IPS DF 6.9 (cell line): ENCODE measurements at places on chromosomes 2 and 18.

- no peak for DNase-seq
These were observed 18.4 kb upstream of the SPRED2 start for GRCh38 chr2:65450810-65451209.

GRCh38 chr2:158723181-158723838 lies 71.8 kb upstream of the DAPL1 start:
- DNase-seq, result no peak

GRCh38 chr18:73679941-73680712 lies 467.5 kb downstream of the FBXO15 start:
- DNase-seq, result no peak

DNA sequence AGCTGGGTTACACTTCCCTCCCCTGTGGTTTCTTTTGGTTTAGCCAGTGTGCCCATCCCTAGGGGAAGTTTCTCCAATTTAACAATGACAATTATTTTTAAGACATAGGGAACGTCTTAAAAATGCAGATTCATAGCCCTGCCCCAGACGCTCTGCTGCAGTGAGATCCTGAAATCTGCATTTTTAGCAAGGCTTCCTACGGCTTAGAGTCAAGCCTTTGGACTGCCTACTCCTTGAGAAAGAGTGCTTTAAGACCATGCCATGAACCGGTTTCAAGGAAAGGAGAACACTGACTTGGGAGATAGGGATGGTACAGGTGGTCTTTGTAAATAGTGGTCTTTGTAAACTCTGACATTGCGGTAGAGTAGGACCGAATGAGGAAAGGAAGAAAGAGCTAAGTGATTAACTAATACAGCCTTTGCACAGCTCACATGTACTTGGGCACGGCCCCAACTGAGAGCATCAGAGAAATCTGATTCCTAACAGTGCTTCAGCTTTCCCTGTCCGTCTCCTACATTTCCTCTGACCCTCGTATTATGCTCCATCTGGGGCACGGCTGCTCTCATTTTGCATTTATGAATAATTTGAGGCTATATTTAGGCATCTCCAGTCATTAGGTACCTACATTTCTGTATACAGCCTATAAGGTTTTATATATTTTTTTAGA lies 217.6 kb upstream of the TANK start:
- DNase-seq, result no peak

GRCh38 chr2:140565756-140566155 lies 1565.1 kb downstream of the LRP1B start:
- DNase-seq, result no peak

DNA sequence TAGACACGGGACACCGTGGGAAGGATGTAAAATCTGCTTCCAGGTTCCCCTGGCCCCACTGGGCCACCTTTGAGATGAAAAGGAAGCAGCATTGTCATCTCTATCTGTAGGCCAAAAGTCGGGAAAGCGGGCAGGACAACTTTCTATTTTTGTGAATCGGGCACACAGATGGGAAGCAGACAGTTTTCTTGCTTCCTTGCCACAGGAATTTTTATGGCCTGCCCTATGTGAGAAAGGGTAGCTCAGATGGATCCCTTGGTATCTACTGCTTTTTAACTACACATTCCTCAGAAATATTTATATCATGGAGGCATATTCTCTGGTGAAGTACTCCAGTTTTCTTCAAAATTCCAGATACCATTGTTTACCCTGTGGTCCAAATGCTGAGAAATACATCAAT lies 735.5 kb downstream of the CBLN2 start:
- DNase-seq, result no peak

- no peak for DNase-seq
These were observed 215.8 kb downstream of the NDUFA10 start for GRCh38 chr2:239809391-239809790.

DNA sequence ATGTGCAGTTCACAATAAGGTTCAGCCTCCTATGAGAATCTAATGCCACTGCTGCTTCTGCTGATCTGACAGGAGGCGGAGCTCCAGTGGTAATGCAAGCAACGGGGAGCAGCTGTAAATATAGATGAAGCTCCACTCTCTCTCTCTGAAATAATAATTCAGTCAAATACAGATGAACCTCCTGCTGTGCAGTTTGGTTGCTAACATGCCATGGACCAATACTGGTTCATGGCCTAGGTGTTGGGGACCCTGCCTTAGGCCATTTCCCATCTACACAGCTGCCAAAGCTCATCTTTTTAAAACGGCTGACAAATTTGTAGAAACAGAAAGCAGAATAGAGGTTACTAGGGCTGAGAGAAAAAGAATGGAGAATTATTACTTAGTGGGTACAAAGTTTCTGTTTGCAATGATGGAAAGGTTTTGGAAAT lies 10.7 kb upstream of the HNRNPA3 start:
- no peak for DNase-seq

DNA sequence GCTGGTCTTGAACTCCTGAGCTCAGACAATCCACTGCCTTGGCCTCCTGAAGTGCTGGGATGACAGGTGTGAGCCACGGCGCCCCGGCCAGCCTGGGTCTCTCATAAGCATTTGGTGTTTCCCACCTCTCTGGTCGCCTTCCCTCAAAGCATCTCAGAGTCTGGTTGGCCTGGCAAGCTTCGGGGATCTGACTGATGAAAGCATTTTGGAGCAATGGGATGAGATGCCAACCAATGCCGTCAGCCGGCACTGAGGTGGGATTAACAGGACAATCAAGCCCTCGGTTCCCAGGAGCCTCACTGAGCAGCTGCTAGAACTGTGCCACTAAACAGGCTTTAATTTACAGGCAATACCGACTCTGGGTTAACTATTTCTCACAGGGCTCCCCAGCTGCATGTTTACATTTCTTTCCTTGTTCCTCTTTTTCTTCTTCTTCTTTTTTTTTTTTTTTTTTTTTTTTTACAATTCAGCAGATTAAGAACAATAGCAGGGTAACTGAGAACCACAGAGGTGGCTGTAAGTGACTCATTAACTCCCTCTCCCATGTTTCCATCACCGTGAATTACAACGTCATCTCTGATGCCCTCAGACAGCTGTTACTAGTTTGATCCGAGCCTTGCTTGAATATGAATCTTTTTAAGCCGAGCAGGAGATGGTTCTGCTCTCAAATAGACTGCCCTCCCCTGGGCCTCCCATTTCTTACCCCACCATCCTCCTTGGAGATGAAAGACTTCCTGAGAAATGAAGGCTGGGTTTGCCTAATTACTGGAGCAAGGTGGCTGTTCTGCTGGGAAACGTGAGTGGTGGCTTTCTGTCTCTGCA lies 37.9 kb downstream of the ODC1 start:
- no peak for DNase-seq

GRCh38 chr2:236510034-236510433 lies 59.6 kb upstream of the ACKR3 start:
- DNase-seq, result no peak

GRCh38 chr2:173370198-173370597 lies 15.5 kb downstream of the CDCA7 start:
- no peak for DNase-seq

DNA sequence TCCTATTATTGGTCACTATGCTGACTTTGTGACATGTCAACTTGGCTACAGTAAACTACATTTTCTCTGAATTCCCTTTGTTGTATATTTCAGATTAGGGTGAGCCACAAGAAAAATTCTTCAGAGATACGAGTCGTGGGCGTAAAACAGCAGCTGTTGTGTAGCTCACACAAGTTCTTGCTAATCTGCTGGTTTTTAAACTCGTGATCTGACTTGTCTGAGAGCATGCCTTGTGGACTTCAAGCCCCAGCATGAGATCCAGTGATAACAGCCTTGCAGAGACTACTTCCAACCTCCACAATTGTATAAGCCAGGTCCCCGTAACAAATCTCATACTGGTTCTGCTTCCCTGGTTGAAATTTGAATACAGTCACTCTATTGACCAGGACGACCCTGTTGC lies 259.8 kb upstream of the LYPD1 start:
- no peak for DNase-seq

- DNase-seq, result no peak
These were observed 205.9 kb upstream of the ARL4C start for GRCh38 chr2:234702731-234703225.

DNA sequence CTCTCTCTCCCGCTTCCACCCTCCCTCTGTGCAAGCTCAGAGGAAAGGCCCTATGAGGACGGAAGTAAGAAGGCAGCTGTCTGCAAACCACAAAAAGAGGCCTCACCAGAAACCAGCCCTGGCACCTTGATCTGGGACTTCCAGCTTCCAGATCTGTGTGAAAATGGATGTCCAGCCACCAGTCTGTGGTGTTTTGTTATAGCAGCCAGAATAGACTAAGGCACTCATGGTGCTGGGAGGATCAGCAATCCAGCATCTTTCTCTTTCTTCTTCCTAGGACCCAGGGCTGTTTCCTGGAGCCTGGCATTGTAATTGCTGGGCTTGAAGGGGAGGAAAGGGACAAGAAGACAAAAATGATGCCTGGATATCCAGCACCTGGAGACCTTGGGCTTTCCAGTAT lies 122.5 kb downstream of the SOCS6 start:
- DNase-seq, result no peak

GRCh38 chr2:191246820-191247380 lies 1.7 kb downstream of the MYO1B start:
- DNase-seq, result no peak

GRCh38 chr2:179440642-179441251 lies 176.1 kb upstream of the SESTD1 start:
- DNase-seq, result no peak

- no peak for DNase-seq
These were observed 501 bp downstream of the RETREG2 start for GRCh38 chr2:219178377-219179175.

- no peak for DNase-seq
These were observed 356.6 kb downstream of the RIT2 start for GRCh38 chr18:42758852-42759251.

DNA sequence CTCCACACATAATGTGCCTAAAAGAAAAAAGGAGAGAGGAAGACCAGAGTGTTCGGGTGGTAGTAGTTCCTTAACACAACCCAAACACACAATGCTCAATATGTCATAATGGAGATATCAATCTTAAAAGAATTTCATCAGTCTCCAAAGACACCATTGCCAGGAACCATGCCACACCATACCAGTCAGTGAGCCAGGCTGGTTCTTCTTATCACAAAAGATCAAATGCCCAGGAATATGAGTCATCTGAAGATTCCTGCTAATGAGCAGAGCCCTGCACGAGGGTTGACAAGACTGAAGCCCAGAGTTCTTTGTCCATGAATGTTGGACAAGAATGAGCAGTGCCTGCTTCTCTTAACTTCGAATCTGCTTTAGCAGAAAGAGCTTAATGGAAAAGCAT lies 262.3 kb downstream of the ZNF516 start:
- no peak for DNase-seq
